ENCODE measurements at places on chromosomes 4 and X.

DNA sequence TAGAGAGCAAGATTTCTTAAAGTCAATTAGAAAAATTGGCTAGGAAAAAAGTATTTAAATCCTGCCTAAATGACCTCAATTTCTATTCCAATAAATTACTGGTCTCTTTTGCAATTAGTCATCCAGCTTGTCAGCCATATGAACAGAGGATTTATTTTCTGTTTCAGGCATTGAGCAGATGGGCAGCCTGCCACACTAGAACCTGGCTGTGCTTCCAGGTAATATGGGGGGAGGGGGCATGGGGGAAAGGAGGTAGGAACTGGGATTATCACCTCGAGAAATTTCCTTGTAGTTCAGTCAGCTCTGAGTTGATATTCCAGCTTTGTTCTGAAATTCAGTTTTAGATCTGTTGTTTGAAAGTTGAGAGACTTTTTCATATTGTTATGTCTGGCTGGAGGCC, 206.3 kb upstream of the LCORL start:
- no peak for DNase-seq

- DNase-seq: no peak
These were observed 983.6 kb downstream of the RPA4 start for GRCh38 chrX:97867266-97867665.

GRCh38 chr4:19130866-19131265, 1109.3 kb upstream of the LCORL start:
- DNase-seq: no peak

GRCh38 chrX:24019448-24019847, 7.5 kb downstream of the KLHL15 start:
- DNase-seq: no peak

GRCh38 chrX:64977051-64977450, 801 bp upstream of the ZC4H2 start:
- DNase-seq: no peak

DNA sequence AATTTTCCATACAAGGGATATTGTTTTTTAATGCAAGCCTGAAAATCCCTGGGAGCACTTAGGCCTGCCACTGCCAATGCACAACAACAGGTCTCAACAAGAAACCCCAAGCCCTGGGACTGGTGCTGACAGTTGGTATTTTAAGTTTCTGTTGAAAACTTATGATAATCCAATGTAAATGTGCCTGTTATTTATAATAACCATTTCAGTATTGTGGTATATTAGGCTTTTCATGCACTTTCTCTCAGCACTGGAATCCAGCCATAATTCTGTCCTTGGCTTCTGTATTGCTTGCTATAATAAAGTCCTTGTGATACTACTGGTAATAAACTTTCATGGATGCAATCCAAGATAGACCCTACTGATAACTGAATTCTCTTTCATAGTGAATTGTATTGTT, 218.9 kb downstream of the PCDH7 start:
- DNase-seq: no peak

GRCh38 chr4:145101091-145101490, 3.0 kb downstream of the ABCE1 start:
- DNase-seq: no peak

DNA sequence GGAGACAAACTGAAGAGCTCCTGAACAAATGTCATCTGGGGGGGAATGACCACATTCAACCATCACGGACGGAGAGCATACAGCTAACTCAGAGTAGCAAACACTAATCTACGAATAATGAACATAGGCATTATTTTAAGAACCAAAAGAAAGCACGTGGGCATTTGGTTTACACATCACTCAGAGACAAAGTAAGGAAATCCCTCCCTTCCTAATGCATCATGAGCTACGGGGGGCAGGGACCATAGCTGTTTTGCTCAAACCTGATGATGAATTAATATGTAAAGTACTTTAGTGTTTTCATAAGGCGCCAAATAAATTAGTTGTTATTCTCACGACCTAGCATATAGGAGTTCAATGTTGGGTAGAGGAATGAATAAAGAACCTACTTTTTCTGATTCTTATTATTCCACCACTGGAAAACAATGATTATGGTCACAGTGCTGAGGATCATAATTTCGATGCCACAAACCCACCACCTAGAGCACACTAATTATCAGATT, 11.7 kb upstream of the TMEM156 start:
- DNase-seq: no peak

DNA sequence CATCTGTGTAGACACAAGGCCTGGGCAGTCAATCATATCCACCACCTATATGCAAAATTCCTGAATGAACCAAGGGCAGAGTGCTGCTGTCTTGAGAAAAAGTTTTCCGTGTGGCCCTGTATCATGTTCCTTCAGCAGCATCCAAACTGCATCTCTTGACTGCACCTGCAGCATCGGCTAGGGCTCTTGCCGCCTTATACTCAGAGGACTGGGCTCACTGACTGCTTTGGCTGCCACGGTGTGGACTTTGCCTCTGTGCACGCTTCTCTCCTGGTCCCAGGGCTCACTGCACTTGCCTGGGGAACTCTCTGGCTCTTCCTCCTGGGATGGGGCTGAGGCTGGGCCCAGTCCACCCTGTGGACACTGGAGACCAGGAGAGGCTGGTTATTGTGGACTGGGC, 39.5 kb upstream of the STS start:
- no peak for DNase-seq

- DNase-seq: no peak
These were observed 29.5 kb upstream of the IRF2 start for GRCh38 chr4:184503869-184504300.

DNA sequence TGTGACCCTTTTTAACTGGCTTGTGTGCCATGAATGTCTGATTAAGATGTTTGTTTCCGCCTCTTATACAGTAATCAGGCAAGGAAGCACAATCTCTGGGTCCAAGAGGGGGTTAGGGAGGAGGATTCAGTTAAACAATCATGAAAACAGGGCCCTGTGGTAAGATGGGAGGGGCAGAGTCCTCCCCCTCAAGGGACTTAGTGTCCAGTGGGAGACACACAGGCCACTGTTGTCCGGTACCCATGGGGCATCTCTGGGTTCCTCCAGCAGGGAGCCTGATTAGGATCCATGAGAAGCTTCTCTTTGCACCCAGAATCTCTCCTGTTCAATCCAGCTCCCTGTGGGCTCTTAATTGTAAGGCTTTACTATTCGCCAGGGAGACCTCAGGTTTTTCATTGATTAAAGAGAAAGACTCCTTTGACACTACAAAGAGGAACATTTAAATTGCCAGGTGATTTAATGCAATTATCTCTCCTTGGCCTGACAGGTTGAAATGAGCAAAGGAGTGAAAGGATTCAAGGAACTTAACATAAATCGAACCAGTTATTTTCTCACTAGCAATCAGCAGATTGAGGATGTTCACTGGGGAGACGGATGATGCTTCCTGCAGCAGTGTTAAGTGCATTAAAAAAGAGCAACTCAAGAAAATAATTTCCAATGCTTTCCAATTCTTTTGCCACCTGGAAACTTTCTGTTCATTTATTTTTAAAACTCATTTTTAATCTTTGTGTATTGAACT, 225.4 kb downstream of the PTTG2 start:
- DNase-seq: no peak

- DNase-seq: no peak
These were observed 43.2 kb downstream of the MANBA start for GRCh38 chr4:102717448-102718092.

DNA sequence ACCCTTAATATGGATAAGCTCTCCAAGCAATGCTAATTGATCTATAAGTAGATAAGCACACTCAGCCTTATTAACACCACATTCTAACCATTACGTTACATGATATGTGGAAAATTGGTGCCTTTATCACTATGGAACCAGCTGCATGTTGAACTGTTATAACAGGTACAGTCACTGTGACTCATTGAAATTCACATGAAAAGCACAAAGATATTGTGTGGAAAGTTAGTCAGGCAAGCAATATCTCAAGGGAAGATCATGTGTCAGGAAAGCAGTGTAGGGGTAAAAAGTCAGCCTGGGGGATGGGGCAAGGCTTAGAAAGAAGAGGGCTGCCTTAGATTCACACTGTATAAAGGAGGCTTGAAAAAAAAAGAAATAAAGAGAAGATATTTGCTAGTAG, 313.7 kb upstream of the SMIM31 start:
- no peak for DNase-seq

DNA sequence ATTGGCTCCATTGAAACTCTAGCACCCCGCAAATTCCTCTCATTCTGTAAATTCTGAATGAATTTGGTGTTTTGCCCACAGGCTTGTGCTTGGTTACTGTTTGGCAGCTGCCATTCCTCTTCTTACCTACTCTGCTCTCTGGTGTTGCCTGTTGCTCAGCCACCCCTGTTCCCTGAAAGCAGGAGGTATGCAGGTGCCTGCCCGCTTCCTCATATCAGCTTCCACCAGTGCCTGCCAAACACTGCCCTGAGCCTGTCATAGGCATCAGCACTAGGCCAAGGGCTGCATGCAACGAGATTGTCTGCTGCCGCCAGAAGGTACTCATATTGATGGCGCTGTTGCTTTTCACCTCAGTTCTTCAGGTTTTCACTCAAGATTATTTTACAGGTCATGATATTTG, 978.1 kb downstream of the C4orf33 start:
- no peak for DNase-seq

DNA sequence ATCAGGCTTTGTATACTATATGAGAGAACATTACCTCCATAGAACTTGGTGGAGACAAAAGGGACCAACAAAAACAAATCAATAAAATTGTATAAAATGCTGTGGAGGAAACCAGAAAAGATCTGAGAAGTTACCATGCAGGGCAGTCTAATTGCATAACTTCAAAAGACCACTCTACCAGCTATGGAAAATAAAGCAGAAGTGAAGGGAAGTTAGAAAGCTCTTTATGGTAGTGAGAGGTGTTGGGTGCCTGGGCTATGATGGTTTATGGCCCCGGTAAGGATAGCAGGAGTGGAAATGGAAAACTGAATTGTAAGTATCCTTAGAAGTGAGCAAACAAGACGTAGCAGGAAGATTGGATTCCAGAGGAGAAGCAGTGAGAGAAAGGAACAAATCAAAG, 3.1 kb downstream of the TMEM184C start:
- DNase-seq: no peak
